ENCODE measurements at places on chromosomes 13 and 19. TPM values are rescaled to one million over a fixed set of nuclear protein-coding genes. Genes with fewer than 3 reads are reported as not detected.

GRCh38 chr13:38888309-38888708 lies 102.3 kb downstream of the STOML3 start:
- no peak for DNase-seq
- H3K4me1 ChIP-seq: no peaks in the 10 kb centered on the region
- H3K27me3 ChIP-seq: no peaks in the 10 kb centered on the region
- no peak overlapping the region for H3K4me3 ChIP-seq
- H3K36me3 ChIP-seq: no peaks in the 10 kb centered on the region

GRCh38 chr13:51804295-51805172 lies 571 bp upstream of the DHRS12 start:
- H3K27ac ChIP-seq: no peak overlapping the region
- H3K4me3 ChIP-seq: peak overlapping the region; percentile 88
- peaks cover 3% of the 10 kb centered on the region for H3K4me1 ChIP-seq
- H3K27me3 ChIP-seq: no peaks in the 10 kb centered on the region

The KIR2DL4 gene
- not detected for total RNA-seq

GRCh38 chr13:73404581-73404980 lies 345.8 kb downstream of the KLF5 start:
- no peaks in the 10 kb centered on the region for H3K36me3 ChIP-seq
- no peak overlapping the region for H3K4me3 ChIP-seq

DNA sequence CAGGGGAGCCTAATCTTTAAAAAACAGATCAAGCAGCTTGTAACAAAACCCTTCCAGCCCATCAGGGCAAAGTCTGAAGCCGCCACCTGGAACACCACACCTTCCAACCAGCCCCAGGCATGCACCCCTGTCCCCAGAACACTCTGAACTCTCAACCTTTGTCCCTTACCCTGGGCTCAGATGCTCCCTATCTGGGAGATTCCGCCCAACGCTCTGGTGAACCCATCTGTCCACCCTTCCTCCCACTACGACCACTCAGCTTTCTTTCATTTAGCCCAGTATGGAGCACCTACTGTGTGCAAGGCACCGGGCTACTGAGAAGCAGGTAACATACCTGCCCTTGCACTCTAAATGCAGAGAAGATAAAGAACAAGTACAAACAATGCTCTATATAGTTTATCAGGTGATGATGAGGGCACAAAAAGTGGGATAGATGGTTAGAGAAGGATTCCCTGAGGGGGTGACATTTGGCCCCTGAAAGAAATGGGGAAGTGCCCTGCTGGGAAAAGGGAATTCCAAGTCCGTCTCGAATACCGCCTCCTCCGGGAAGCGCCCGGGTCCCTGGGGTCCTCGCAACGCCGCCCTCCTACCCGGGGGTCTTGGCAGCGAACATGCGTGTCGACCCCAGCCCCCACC lies 629 bp downstream of the PEPD start:
- H3K4me1 ChIP-seq: no peaks in the 10 kb centered on the region
- no peaks in the 10 kb centered on the region for H3K36me3 ChIP-seq
- H3K27ac ChIP-seq: no peak overlapping the region
- DNase-seq: no peak
- peak overlapping the region; percentile 85 for H3K4me3 ChIP-seq
- H3K27me3 ChIP-seq: no peaks in the 10 kb centered on the region

DNA sequence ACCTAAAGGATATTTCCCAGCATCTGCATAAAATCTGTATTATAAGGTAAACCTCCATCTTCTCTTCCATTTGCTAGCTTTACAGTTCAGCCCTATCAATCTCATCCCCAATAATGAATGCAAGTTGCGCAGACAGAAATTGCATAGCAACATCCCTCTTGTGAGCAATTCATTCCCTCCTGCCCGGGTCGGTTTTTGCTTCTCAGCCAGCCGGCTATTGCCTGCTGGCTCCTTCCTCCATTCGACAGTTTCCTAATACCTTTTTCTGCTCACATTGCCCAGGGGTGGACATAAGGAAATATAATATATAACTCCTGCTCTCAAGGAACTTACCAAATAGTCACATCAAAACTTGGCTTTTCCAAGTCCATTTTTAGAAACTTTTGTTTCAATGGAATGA lies 125.2 kb downstream of the FGF9 start:
- no peak overlapping the region for H3K4me3 ChIP-seq
- H3K36me3 ChIP-seq: no peaks in the 10 kb centered on the region
- H3K4me1 ChIP-seq: no peaks in the 10 kb centered on the region
- no peak overlapping the region for H3K27ac ChIP-seq
- H3K27me3 ChIP-seq: no peaks in the 10 kb centered on the region

The NKPD1 gene
- 0.17 TPM for total RNA-seq

The FGF9 gene
- 0.20 TPM for total RNA-seq

DNA sequence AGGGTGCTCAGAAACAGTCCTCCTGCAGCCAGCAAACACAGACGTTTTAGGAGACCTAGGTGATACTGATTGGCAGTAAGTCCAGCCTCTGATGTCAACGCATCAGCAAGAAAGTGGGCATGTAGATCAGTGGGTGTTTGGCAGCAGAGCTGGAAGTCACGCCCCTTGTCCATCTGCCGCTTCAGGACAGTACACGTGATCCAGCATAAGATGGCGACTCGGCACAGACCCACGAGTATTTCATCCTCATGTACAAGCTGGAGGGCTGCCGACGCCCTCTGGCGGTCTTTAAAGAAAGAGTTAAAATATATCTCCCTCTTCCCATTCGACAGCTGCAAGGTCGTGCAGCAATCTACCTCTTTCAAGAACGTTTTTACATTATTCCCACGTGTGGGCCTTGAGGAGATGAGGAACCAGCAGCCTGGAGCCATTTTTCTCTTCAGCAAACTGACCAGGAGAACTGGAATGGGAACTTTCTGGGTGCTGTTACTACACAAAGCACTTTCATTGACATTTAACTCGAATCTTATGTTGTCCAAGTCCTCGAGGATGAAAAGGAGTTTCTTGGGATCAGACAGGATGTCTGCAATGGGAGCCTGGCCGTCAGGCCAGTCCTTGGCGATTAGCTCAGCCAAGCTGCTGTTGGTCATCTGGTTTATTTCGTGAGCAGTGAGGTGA lies 22.3 kb downstream of the NLRP11 start:
- H3K4me1 ChIP-seq: no peaks in the 10 kb centered on the region
- peak; percentile 31 for DNase-seq
- no peak overlapping the region for H3K4me3 ChIP-seq
- H3K36me3 ChIP-seq: peaks cover 4% of the 10 kb centered on the region
- no peak overlapping the region for H3K27ac ChIP-seq

GRCh38 chr19:51799034-51799773 lies 4.2 kb downstream of the FPR3 start:
- no peaks in the 10 kb centered on the region for H3K4me1 ChIP-seq
- no peak overlapping the region for H3K4me3 ChIP-seq
- no peak overlapping the region for H3K27ac ChIP-seq
- peaks cover 5% of the 10 kb centered on the region for H3K36me3 ChIP-seq
- no peak for DNase-seq

DNA sequence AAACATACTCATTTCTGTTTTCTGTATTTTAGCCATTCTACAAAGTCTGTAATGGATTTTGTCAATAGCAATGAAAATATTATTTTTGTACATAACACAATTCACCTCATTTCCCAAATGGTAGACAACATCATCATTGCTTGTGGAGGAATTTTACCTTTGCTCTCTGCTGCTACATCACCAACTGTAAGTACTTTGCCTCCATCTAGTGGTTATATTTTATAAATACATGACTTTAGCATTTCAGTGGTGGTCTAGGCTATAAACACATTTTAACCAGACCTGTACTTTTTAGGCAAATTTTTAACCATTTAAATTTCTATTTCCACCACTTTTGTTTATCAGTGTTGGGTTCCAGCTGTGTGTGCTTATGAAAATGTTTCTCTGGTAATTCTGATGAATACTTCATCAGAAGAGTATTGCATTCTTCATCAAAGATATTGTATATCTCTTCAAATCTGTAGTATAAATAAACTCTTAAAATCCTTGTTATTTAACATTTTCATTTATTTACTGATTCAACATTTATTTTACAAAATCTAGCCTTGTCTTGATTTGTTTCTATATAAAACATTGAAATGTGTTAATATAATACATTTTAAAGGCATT lies 222.4 kb downstream of the NBEA start:
- H3K27ac ChIP-seq: no peak overlapping the region
- H3K27me3 ChIP-seq: no peaks in the 10 kb centered on the region
- H3K36me3 ChIP-seq: peaks cover 12% of the 10 kb centered on the region
- H3K4me3 ChIP-seq: no peak overlapping the region

GRCh38 chr19:55694241-55694655 lies 19.2 kb downstream of the EPN1 start:
- no peaks in the 10 kb centered on the region for H3K27me3 ChIP-seq
- H3K36me3 ChIP-seq: peaks cover 66% of the 10 kb centered on the region
- DNase-seq: no peak
- H3K4me3 ChIP-seq: no peak overlapping the region

- no peak overlapping the region for H3K27ac ChIP-seq
- H3K27me3 ChIP-seq: no peaks in the 10 kb centered on the region
- peaks cover 35% of the 10 kb centered on the region for H3K36me3 ChIP-seq
- peak; percentile 49 for DNase-seq
- H3K4me1 ChIP-seq: no peaks in the 10 kb centered on the region
- H3K4me3 ChIP-seq: no peak overlapping the region
Measured at GRCh38 chr19:5251096-5252065, 89.2 kb downstream of the PTPRS start.

DNA sequence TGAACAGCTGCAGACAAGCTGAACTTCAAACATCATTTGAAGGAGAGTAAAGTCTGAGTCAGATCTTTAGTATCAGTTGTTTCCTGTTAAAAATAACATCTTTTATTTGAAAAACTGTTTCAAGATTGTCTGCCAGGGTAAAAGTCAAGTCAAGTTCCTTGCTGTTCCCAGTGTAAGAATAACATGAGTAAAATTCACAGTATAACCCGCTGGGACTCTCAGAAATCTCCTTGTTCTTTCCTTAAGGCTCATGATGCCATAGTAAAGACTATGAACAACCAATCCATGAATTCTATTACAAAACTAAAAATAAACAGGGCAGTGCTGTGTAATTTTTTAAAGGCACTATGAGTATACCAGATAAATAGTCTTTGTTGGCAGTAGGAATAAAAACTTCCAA lies 112.9 kb downstream of the IRS2 start:
- H3K4me3 ChIP-seq: no peak overlapping the region
- no peak for DNase-seq
- no peak overlapping the region for H3K27ac ChIP-seq
- H3K36me3 ChIP-seq: no peaks in the 10 kb centered on the region
- H3K27me3 ChIP-seq: no peaks in the 10 kb centered on the region

The CYP2A6 gene
- not detected for total RNA-seq

DNA sequence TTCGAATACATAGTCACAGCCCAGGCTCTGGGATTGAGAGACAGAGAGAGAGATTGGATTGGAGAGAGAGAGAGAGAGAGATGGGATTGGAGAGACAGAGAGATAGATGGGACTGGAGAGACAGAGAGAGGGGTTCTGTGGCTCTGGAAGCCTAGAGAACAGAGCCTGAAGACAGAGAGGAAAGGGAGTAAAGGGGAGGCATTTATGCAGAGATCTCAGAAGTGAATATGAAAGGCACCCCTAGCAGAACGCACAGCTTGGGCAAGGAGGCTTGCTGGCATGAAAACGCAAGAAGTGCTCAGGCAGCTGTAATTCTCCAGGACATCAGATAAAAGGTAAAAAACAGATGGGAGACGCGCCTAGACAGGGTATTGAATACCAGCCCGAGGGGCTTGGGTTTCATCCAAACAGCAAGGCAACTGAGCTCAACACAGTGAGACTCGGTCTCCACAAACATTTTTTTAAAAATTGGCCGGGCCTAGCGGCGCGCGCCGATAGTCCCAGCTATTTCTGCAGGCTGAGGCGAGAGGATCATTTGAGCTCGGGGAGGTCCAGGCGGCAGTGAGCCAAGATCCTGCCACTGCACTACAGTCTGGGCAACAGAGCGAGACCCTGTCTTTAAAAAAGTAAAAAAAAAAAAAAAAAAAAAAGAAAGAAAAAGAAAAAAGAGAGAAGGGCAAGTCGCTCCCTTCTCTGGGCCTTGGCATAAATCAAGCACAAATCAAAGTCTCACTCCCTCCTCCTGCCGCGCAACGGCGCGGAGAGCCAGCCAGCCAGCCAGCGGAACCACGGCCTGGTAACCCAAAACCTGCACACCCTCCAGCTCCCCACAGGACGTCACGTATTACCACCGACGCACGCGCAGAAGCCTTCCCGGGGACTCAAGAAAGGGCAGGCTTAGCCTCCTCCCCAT lies 774 bp upstream of the PPP2R1A start:
- DNase-seq: no peak
- peak overlapping the region; percentile 38 for H3K27ac ChIP-seq
- H3K27me3 ChIP-seq: no peaks in the 10 kb centered on the region
- H3K4me3 ChIP-seq: peak overlapping the region; percentile 96
- H3K36me3 ChIP-seq: peaks cover 26% of the 10 kb centered on the region

The PROSER3 gene
- 29.1 TPM for total RNA-seq

The SHISA7 gene
- 0.31 TPM for total RNA-seq

GRCh38 chr13:114109641-114110041 lies 22.8 kb downstream of the RASA3 start:
- DNase-seq: no peak
- no peak overlapping the region for H3K27ac ChIP-seq
- H3K36me3 ChIP-seq: 0 out of 2 replicates have a peak, but pooled peaks cover 2% of the 10 kb centered on the region

GRCh38 chr13:25489238-25489637 lies 117.5 kb downstream of the ATP8A2 start:
- no peaks in the 10 kb centered on the region for H3K36me3 ChIP-seq
- peak; percentile 40 for DNase-seq
- peaks cover 5% of the 10 kb centered on the region for H3K4me1 ChIP-seq
- H3K4me3 ChIP-seq: no peak overlapping the region
- H3K27me3 ChIP-seq: no peaks in the 10 kb centered on the region

The ZNF541 gene
- total RNA-seq: not detected

The GJA3 gene
- 0.92 TPM for total RNA-seq

The RANBP3 gene
- 89.9 TPM for total RNA-seq

DNA sequence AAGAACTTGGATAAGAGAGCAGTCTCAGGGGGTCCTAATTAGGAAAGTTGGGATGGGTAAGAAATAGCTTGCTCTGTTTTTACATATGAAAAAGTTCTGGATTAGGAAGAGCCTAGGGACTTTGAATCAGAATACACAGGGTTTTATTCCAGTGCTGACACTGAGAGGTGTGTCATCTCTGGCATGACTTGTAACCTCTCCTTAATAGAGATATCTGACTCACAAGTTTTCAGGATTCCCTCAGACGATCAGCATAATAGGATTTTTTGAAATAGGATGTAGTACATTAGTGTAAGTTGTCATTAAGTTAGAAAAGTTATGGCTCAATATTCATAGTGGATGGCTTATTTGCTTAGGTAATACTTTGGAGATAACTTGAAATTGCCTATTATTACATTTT lies 555.2 kb upstream of the MIR17HG start:
- no peaks in the 10 kb centered on the region for H3K27me3 ChIP-seq
- H3K4me3 ChIP-seq: no peak overlapping the region
- H3K36me3 ChIP-seq: no peaks in the 10 kb centered on the region
- no peak overlapping the region for H3K27ac ChIP-seq

DNA sequence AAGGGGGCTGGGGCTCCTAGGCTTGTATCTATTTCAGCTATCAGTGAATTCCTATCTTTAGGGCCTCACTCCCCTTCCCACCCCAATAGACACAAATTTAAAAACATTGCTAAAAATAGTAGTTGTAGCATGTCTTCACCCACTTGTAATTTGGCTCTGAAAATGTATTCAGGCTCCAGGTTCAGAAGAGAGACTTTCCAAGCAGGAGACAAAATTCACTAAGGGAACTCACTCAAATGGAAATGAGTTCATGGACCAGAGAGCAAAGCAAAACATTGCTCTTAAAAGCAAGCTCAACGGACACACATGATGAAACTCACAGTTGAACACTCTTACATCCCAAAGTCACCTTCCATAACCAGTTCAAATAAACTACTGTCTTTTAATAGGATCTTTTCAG lies 36.8 kb downstream of the PHF11 start:
- H3K36me3 ChIP-seq: peaks cover 8% of the 10 kb centered on the region
- H3K27me3 ChIP-seq: no peaks in the 10 kb centered on the region
- DNase-seq: no peak

Data from H9 (cell line).